ENCODE measurements at places on chromosomes 12 and 14.

GRCh38 chr12:57725851-57726150 lies 12.7 kb downstream of the AGAP2 start:
- DNase-seq, result no peak

DNA sequence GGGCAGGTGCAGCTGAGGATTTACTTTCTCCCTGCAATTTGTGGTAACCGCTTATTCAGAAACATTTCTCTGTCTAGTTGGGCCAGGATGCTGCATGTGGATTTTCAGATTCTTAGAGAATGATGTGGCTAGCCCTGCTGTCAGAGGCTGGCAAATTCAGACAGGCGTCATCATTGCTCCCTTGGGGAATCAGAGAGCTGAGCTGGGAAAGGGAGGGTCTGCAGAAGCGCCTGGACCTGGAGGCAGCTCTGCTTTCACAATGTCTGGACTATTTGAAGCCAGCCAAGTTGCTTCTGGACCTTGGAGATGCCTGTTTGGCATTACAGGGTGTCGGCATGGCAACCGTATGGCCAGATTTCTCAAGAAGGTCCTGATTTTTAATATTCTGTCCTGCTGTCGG lies 3.4 kb downstream of the GALNT16 start:
- DNase-seq, result peak; percentile 99

GRCh38 chr14:64993266-64993930 lies 6.7 kb downstream of the FNTB start:
- no peak for DNase-seq

DNA sequence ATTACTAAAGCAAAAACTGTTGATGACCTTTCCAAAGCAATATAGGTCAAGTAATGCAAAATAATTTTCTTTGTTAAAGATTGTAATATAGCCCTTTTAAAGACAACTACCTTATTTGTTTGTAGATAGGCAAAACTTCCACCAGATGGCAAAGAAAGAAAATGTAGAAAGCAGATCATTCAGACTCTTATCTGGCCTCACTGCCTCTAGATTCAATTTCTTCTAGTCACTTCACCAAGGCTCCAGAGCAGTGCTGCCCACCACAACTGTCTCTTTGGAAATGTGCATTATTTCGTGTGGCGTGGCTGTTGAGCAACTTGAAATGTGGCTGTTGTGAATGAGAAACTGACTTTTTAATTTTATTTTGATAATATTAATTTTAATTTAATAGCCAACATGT lies 127.1 kb downstream of the ITPR2 start:
- DNase-seq, result no peak

- no peak for DNase-seq
Observed at GRCh38 chr12:48583728-48584127, 13.9 kb upstream of the LALBA start.

Measured in LHCN-M2 (cell line).